ENCODE measurements at places on chromosomes 11 and 22.
A peak's percentile ranks its signal among the peaks of the same experiment; 100 is the strongest.

DNA sequence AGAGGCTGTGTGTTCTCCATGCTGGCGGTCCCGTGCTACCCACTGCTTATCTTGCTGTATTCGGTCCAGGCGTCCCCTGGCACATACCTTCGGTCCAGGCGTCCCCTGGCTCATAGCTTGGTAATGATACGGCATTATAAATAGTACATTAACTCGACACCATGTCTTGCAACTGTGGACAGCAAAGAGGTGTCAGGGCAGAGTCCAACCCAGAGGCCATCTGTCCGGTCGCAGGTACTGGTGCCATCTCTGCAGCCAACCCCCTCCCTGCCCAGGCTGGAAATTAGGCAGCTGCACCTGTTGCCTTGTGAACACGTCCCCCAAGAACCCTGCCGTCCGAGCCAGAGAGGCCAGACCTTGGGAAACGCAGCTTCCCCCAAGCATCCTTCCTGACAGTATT lies 634.3 kb downstream of the BRD1 start:
- DNase-seq: no peak

- no peak for DNase-seq
These were observed 595.1 kb downstream of the SOX6 start for GRCh38 chr11:15761235-15761634.

GRCh38 chr11:37502202-37502601 lies 904.2 kb upstream of the RAG2 start:
- no peak for DNase-seq

DNA sequence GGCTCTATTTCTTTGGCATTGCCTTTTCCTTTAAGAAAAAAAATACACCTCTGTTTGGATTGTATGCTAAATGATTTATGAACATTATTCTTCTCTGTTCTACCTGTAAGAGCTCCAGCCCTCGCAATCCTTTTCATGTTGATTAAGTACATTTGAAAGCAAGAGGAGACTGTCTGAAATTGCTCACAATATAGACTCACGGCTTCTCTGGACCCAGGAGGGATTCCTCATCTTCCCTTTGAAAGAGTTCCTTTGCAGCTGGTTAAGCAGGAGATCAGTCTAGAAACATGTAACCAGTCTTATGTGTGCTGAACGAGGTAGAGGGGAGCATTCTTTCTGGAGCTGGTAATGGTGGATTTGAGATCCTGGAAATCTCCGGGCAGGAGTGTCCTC lies 47.4 kb downstream of the PKNOX2 start:
- DNase-seq: no peak

GRCh38 chr11:93988912-93989311 lies 32.2 kb upstream of the HEPHL1 start:
- DNase-seq: peak; percentile 8

DNA sequence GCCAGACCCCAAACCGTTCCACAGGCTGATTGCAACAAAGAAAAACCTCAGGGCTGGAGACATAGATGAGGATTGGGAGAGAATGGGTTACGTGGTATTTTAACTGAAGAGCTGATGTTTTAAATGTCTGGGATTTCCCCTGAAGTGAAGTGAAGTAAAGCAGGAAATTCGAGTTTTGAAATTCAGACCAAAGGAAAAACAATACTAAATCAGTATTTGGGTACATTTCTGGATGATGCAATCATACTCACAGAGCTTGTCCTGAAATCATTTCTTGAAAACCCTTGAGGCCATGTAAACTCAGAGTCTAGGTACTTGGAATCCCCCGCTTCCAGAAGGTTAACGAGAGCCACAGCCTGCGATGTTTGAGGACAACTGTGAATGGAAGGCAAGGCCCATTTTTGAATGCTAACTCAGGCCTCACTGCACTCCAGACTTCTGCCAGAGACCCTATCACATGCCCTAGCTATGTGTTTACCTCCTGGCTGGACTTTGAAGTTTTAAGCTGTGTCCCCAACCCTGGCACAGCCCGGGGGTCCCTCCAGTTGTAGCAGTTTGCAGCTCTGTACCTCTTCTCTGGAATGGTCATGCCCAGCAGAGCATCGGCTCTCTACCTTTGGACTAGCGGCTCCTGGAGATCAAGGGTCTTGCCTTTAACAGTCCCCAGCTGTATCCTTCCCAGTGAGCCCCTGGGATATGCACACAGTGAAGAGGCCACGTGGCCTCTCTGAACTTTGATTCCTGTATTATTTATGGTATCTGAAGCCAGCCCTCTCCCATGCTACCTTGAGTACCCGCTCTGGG lies 5.4 kb upstream of the FTH1 start:
- peak; percentile 44 for DNase-seq

DNA sequence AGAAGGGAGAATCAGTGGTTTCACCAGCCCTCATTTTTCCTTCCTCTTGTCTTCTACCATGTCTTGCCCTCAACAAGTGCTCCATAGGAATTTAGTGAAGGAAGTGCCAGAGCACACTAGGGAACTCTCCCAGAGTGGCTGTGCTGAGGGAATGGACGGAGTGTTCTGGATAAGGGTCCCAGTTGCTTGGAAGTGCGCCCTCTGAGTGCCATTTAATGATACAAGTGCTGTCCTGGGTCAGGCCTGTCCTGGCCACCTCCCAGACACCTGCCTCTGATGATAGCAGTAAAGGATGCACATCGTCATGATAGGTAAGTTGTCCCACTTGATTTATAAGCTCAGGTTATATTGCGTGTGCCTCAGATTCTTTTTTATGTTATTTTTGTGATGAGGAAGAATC lies 5.1 kb downstream of the PANX1 start:
- no peak for DNase-seq

GRCh38 chr11:34449013-34449412 lies 10.3 kb downstream of the CAT start:
- peak; percentile 65 for DNase-seq

DNA sequence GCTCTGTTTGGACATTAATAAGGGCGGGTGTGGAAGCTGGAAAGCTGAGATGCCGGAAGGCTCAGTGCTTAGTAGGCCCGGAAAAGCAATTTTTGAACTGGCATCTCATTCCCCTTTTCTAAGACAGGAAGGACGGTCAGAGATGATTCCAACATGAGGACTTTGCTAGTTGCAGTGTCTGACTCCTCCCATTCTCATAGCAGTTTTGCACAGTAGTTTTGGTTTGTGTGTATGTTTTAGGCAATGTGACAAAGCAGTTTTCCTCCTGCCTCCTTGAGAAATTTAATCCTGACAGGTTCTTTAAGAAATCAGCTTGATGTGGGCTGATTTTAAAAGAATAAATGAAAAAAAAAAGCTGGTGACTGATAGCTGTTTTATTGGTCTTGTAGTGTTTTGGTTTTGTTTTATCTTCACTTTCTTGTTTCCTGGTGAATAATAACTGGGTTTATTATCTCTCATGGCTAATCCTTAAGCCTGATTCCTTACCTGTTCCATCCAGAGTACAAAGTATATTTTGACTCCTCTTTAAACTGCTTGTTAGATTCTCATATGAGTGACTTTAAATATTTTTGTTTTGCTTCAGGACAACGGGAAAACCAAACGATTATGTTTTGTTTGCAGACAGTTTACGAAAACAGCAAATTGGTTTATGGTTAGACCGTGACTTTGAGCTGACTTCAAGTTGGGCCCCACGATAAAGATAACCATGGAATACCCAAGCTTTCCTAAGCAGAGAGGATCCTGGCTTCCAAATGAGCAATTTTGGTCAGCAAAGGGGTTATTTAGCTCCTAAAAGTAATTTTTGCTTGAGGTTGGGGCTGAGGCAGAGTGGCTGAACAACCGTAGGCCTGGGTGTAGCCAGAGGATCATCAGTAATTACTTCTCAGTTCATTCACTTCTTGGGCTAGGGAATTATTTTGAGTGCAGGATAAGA lies 3.4 kb downstream of the PTPRJ start:
- no peak for DNase-seq

DNA sequence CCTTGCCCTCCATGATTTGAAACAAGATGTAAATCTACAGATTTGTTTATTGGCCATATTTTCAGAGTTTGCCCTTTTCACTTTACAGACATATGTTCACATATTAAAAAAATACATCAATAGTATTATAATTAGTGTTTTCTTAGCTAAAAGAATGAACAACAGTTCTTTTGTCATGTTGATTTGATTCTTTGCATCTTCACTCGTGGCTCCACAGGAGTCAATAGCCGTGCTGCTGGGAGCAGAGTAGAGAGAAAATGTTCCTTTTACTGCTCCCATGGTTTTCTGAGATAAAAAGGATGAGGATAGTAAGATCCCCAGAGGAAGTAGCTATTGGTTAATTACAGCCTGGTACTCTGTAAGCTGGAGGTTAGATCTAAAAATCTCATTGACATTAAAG lies 151.2 kb downstream of the PGR start:
- no peak for DNase-seq

DNA sequence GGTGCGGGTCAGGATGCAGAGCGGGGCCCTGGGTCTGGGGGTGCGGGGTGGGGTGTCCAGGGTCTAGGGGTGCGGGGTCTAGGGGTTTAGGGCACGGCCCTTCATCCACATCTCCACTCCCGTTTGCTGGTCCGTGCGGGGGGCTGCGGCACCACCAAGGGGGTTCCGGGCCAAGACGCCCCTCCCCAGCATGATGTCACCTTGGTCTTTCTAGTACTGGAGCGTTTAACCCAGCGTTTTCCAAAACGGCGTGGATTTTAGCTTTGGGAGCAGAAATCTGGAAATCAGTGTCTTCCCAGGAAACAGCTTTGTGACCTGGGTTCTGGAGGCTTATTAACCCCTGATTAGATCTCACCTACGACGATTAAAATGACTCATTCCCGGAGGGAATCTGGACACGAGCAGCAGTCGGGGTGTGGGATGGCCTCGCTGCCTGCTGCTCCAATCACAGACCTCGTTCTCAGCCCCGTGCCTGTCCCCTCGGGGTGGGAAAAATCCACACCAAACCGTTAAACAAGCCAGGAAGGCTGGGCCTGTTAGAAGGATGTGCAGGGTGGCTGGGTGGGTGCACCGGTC lies 759 bp downstream of the AP2A2 start:
- no peak for DNase-seq

All from hematopoietic multipotent progenitor cell treated with erythropoietin and hydrocortisone succinate and interleukin-3 and kit ligand, for 4 days (in vitro differentiated cells).